Activated CD8-positive, alpha-beta T cell treated with anti-CD3 and anti-CD28 coated beads for 36 hours (primary cell): ENCODE measurements at places on chromosomes 3 and 15. TPM values are rescaled to one million over a fixed set of nuclear protein-coding genes. Genes with fewer than 3 reads are reported as not detected.

The RASGRP1 gene
- total RNA-seq = 106 TPM

- H3K27ac ChIP-seq = no peak overlapping the region
- no peak overlapping the region for H3K4me3 ChIP-seq
- H3K36me3 ChIP-seq = no peaks in the 10 kb centered on the region
- peaks cover 3% of the 10 kb centered on the region for H3K4me1 ChIP-seq
These were observed 51.0 kb upstream of the ARL8B start for GRCh38 chr3:5071061-5071460.

DNA sequence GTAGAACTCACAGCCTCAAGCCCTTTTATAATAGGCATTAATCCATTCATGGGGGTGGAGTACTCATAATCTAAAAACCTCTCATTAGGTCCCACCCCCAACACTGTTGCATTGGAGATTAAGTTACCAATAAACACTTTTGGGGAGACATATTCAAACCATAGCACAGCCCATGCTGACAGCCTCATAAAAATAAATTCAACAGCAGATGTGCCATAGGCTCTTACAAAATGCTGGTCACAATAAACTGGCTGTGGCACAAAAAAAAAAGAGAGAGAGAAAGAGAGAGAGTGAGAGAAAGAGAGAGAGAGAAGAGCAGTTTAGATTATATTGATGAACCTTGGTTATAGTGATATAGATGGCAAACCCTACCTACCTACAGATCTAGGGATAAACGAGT lies 1000.9 kb downstream of the TUSC7 start:
- H3K36me3 ChIP-seq = no peaks in the 10 kb centered on the region
- H3K27me3 ChIP-seq = no peaks in the 10 kb centered on the region
- no peak overlapping the region for H3K27ac ChIP-seq
- H3K4me1 ChIP-seq = no peaks in the 10 kb centered on the region
- no peak for DNase-seq

GRCh38 chr3:30626443-30627180 lies 20.2 kb downstream of the TGFBR2 start:
- H3K36me3 ChIP-seq = peaks cover 70% of the 10 kb centered on the region
- DNase-seq = no peak
- peak overlapping the region; percentile 26 for H3K4me3 ChIP-seq
- peak overlapping the region; percentile 98 for H3K27ac ChIP-seq
- H3K4me1 ChIP-seq = peaks cover 87% of the 10 kb centered on the region
- H3K27me3 ChIP-seq = no peaks in the 10 kb centered on the region

GRCh38 chr3:157948605-157949383 lies 157.4 kb downstream of the SHOX2 start:
- H3K4me1 ChIP-seq = no peaks in the 10 kb centered on the region
- H3K4me3 ChIP-seq = no peak overlapping the region

DNA sequence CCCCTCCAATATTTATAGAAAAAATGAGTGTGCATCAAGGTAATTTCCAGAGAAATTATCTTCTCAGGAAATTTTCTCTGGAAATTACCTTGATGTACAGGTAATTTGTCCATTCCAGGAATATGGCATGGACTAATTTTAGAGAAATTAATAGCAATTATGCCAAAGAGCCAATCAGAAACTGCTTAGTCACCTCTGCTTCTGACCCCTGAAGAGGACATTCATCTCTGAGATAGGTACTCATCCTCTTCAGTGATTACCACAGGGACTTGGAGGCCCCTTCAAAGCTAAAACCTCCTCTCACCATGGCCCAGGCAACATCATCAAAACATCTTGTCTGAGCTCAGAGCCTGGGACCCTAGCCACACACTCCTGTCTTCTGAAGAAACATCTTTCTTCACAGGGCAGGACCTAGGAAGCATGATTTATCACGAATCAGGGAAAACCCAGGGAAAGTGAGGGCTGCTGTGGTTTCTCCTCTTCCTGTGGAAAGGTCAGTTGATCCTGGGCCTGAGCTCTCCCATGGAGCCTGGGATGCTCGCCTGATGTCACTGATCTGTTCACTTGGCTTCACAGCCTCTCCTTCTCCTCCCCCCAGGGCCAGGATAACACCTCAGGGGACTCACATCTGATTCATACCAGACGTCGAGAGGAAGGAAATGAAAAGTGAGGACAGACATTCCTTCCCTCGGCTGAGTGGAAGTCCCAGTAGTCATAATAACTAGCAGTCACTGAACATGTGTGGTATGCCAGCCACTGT lies 210.5 kb downstream of the DTWD1 start:
- no peak overlapping the region for H3K27ac ChIP-seq
- no peaks in the 10 kb centered on the region for H3K4me1 ChIP-seq
- no peak for DNase-seq
- no peak overlapping the region for H3K4me3 ChIP-seq
- no peaks in the 10 kb centered on the region for H3K36me3 ChIP-seq

GRCh38 chr15:31487811-31488436 lies 161.3 kb downstream of the KLF13 start:
- H3K4me3 ChIP-seq = no peak overlapping the region
- peak; percentile 60 for DNase-seq
- H3K27me3 ChIP-seq = no peaks in the 10 kb centered on the region

- H3K27ac ChIP-seq = no peak overlapping the region
- no peak overlapping the region for H3K4me3 ChIP-seq
- H3K4me1 ChIP-seq = peaks cover 13% of the 10 kb centered on the region
- no peaks in the 10 kb centered on the region for H3K27me3 ChIP-seq
- no peak for DNase-seq
- H3K36me3 ChIP-seq = no peaks in the 10 kb centered on the region
These were observed 34.6 kb downstream of the FBLN2 start for GRCh38 chr3:13583251-13584180.

DNA sequence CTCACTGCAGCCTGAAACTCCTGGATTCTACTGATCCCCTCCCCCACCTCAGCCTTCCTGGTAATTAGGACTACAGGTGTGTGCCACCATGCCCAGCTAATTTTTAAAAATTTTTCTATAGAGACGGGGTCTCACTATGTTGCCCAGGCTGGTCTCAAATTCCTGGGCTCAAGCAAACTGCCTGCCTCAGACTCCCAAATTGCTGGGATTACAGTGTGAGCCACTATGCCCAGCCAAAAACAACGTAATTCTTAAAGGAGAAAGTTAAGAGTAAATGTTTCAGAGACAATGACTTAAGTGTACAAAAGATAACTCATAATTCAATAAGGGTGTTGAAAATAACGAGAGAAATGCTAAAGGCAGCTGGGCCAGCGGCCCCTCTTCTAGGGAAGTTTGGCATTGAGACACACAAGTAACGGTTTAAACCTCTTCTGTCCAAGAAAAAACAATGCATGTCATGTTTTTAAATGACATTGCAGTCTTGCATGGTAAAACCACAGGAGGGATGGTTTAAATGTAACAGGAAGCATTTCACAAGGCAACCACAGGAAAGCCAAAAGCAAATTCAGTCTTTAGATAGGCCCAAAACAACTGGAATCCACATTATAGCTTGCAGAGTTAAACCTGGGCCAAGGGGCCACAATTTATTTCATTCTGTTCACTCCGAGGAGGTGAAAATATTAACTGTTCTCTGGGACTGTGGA lies 5.1 kb downstream of the PROK2 start:
- no peak for DNase-seq
- H3K36me3 ChIP-seq = no peaks in the 10 kb centered on the region
- H3K4me3 ChIP-seq = no peak overlapping the region
- H3K27me3 ChIP-seq = peaks cover 51% of the 10 kb centered on the region
- H3K27ac ChIP-seq = no peak overlapping the region

- no peak for DNase-seq
- no peak overlapping the region for H3K27ac ChIP-seq
- H3K4me3 ChIP-seq = no peak overlapping the region
- H3K36me3 ChIP-seq = no peaks in the 10 kb centered on the region
- no peaks in the 10 kb centered on the region for H3K27me3 ChIP-seq
These were observed 51.2 kb upstream of the HERC1 start for GRCh38 chr15:63884953-63885352.

- DNase-seq = no peak
- no peaks in the 10 kb centered on the region for H3K36me3 ChIP-seq
- peaks cover 2% of the 10 kb centered on the region for H3K27me3 ChIP-seq
- no peak overlapping the region for H3K27ac ChIP-seq
- no peak overlapping the region for H3K4me3 ChIP-seq
- no peaks in the 10 kb centered on the region for H3K4me1 ChIP-seq
These were observed 46.4 kb upstream of the TOP2B start for GRCh38 chr3:25711090-25711489.

DNA sequence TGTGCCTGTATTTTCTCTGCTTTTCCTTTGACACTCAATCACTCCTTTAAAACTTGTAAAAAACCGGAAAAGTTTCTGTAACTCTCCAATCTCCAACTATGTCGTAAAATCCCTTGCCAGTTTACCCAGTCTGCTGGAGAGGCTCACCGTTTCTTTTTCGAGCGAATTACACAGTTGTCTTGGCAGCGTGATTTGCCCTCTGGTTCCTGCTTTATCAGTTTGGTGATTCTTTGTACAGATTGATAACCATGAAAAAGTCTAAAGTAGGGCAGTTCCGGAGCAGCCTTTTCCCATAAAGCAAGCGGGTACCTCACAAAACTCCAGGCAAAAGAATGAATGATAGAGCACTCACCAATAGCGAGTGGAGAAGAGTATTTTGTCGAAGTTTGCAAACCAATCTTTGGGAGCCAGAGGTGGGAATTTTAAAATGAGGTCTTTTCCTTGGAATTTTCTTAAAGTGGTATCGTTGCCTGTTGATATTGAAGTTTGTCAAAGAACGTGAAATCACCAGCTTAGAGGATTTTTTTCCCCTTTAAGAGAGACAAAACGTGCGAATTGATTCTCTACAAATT lies at the start of gene TTC23:
TTC23 (minus strand) TSS at position 312 of the 572 bp plus-strand sequence. CDS start 20,869 bp downstream, outside the sequence.
- H3K27me3 ChIP-seq = no peaks in the 10 kb centered on the region
- H3K27ac ChIP-seq = no peak within 1 kb of the TSS
- no peak within 1 kb of the TSS for H3K4me3 ChIP-seq
- peaks cover 26% of the 10 kb centered on the region for H3K4me1 ChIP-seq
- H3K36me3 ChIP-seq = peaks cover 7% of the 10 kb centered on the region
- DNase-seq = no peak

- H3K27me3 ChIP-seq = no peaks in the 10 kb centered on the region
- no peak overlapping the region for H3K4me3 ChIP-seq
- peaks cover 60% of the 10 kb centered on the region for H3K36me3 ChIP-seq
- no peak for DNase-seq
These were observed 14.5 kb downstream of the SRPRB start for GRCh38 chr3:133820129-133820528.

DNA sequence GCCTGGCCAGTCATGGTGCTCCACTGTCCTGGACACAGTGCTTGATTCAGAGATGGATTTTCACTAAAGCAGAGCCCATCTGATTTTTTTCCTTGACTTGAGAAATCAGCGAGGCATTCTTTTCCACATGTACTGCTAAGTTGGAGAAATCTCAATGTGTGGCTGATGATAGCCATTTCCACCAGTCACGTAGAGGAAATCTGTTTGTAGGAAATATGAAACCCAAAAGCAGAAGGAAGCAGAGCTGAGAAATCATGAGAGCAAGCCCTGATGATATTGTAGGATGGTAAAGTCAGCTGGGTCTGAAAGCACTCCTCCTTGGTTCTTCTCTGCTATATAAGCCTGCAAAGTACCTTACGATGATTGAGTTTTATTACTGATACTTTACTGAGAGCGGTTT lies 1233.4 kb downstream of the ROBO2 start:
- no peak overlapping the region for H3K4me3 ChIP-seq
- H3K27ac ChIP-seq = no peak overlapping the region
- DNase-seq = no peak
- H3K4me1 ChIP-seq = no peaks in the 10 kb centered on the region
- no peaks in the 10 kb centered on the region for H3K36me3 ChIP-seq
- no peaks in the 10 kb centered on the region for H3K27me3 ChIP-seq

GRCh38 chr3:5846261-5846660 lies 658.8 kb downstream of the EDEM1 start:
- H3K4me3 ChIP-seq = no peak overlapping the region
- H3K36me3 ChIP-seq = no peaks in the 10 kb centered on the region
- H3K4me1 ChIP-seq = no peaks in the 10 kb centered on the region
- DNase-seq = no peak

DNA sequence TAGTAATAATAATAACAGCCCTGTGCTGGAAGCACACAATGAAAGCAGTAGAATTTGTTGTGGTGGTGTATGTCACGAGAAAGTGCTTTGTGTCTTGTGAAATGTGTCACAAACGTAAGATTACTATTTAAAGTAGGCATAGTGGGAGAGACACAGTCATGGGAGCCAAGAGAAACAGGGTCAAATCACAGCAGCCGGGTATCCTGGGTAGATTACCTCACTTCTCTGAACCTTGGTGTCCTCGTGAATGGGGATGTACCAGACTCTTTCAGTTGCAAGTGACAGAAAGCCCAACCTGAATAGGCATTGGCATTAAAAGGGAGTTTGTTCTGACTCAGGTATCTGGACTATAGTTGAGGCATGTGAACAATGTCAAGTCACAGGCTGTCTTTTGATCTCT lies 29.1 kb upstream of the SRGAP3 start:
- H3K36me3 ChIP-seq = no peaks in the 10 kb centered on the region
- no peak overlapping the region for H3K4me3 ChIP-seq
- H3K4me1 ChIP-seq = no peaks in the 10 kb centered on the region
- no peak for DNase-seq

DNA sequence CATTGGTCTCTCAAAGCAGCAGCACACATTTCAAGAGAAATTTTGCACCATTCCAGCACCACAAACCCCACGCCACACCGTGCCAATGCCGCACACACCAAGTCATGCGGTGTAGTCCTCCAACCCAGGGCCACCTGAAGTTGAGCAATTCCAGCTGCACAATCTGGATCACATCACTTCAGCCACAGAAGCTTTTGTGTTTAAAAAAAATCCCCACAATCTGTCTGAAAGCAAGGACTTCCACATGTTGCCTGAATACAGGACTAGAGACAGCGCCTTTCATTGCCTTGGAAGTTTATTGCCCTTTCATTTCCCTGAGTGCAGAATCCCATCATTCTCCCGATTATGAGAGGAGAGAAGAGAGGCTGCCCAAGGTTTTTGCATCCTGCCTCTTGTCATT lies 175.6 kb upstream of the BCL6 start:
- no peaks in the 10 kb centered on the region for H3K27me3 ChIP-seq
- H3K4me3 ChIP-seq = no peak overlapping the region
- no peak overlapping the region for H3K27ac ChIP-seq
- no peak for DNase-seq

DNA sequence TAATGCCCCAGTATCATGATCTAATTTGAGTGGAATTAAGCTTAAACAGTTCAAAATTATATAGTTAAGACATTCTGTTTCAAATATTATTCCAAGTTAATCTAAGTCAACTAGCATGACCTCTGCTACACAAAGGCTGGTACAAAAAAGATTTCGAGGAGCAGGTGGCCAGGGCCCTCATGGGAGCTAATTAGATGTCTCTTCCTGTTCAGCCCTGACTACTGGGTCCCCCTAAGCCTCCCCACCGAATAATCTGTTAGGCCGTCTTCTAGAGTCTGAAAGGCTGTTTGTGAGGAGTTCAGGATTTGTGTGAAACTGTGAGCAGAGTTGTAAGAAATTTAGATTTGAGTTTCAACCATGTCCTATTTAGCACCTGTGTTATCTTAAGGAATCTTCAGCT lies 75.4 kb downstream of the PPM1L start:
- no peaks in the 10 kb centered on the region for H3K4me1 ChIP-seq
- no peaks in the 10 kb centered on the region for H3K36me3 ChIP-seq
- no peak overlapping the region for H3K4me3 ChIP-seq
- peaks cover 2% of the 10 kb centered on the region for H3K27me3 ChIP-seq
